ENCODE measurements at places on chromosomes 13 and 19.

DNA sequence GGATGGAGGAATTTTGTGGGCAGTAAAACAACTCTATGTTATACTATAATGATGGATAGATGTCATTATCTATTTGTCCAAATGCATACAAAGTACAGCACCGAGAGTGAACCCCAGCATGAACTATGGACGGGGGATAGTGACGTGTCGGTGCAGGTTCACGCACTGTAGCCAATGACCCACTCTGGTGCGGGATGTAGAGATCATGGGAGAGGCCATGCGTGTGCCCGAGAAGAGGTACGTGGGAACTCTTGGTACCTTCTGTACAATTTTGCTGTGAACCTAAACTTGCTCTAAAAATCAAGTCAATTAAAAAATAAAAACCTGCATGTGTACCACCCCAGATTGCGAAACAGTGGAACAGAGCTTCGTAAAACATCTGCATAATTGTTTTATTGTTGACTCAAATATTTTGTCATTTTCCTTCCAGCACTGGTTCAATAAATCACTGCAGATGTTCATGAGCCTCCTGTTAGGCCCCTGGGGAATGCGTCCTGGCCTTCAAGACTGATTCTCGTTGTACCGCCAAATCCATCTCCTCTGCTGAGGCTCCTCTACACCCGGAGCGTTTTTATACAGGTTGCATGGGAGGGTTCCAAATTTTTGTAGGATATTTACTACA lies 30.9 kb downstream of the COL4A1 start:
- DNase-seq, result no peak

- DNase-seq, result no peak
Measured at GRCh38 chr19:15461694-15462093, 2.6 kb downstream of the RASAL3 start.

DNA sequence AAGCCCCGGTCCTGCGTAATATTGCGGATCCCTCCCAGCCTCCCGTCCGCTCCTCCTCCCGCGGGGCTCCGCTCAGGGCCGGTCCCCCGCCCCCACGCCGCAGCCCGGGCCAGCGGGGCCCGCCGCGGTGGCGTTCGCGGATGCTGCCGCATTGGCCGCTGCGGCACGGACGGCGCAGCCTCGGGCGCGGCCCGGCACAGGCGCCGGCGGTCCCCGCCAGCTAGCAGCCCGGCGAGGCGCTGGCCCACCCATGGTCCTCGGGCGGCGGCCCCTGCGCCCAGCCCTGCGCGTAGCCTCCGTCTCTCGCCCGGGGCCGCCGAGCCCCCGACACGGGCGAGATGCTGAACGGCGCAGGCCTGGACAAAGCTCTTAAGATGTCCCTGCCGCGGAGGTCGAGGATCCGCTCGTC lies at the start of gene ATP8A2:
Gene ATP8A2, plus strand, starts transcription at position 100 of the 409 bp plus-strand sequence. Its CDS starts 239 bp downstream, at position 339.
- no peak for DNase-seq

GRCh38 chr19:33429891-33430673 lies 56.6 kb downstream of the CEBPG start:
- no peak for DNase-seq

- no peak for DNase-seq
Measured at GRCh38 chr19:46755077-46755852, 9.0 kb upstream of the STRN4 start.

DNA sequence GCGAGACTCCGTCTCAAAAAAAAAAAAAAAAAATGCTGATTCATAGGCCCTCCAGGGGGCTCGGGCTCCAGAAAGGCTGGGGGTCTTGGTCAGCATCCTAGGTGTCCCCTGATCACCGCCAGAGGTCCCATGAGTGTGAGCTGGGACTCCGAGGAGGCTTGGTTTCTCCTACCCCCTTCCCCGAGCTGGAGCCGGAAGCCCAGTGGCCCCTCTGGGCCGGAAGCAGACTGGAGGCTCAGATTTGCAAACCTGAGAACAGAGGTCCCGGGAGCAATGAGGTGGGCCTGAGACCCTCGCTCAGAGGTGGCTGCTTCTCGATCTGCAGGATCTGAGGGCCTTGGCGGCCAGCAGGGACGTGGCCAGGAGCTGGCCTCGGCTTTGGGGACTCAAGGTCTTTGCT lies 41.5 kb downstream of the EFNA2 start:
- no peak for DNase-seq

- DNase-seq, result no peak
Measured at GRCh38 chr13:112376050-112376681, at the start of gene SPACA7. Gene SPACA7 (plus strand): TSS chr13:112376355. CDS start chr13:112376386, 31 bp downstream.

DNA sequence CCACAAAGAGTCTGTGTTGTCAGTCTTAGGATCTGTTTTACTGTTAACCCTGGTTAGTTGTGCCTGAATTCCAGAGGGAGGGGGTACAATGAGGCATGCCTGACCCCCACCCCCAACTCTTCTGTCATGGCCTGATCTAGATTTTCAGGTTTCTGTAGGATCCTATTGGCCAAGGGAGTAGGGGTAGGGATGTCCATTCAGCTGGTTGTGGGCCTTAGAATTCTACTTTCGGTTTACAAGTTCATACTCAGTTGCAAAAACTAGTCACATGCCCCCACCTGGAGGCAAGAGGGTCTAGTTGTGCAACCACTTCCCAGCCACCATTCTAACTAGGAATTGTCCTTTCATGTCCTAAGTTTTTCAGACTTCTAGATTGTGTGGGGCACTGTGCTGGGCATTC lies 94.3 kb upstream of the MBNL2 start:
- no peak for DNase-seq

DNA sequence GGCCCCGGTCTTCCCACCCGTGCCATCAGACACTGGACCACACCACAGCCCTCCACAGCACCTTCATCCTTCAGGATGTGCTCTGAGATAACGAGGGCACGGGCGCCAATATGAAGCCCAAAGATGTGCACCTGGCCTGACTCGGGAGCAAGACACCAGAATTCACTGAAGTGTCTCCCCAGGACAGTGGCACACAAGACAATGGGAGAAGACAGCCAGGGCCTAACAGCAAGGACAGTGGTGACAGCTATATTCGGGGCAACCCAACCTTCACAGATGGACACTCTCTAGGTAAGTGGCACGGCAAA lies 7.2 kb downstream of the DDX39A start:
- no peak for DNase-seq

DNA sequence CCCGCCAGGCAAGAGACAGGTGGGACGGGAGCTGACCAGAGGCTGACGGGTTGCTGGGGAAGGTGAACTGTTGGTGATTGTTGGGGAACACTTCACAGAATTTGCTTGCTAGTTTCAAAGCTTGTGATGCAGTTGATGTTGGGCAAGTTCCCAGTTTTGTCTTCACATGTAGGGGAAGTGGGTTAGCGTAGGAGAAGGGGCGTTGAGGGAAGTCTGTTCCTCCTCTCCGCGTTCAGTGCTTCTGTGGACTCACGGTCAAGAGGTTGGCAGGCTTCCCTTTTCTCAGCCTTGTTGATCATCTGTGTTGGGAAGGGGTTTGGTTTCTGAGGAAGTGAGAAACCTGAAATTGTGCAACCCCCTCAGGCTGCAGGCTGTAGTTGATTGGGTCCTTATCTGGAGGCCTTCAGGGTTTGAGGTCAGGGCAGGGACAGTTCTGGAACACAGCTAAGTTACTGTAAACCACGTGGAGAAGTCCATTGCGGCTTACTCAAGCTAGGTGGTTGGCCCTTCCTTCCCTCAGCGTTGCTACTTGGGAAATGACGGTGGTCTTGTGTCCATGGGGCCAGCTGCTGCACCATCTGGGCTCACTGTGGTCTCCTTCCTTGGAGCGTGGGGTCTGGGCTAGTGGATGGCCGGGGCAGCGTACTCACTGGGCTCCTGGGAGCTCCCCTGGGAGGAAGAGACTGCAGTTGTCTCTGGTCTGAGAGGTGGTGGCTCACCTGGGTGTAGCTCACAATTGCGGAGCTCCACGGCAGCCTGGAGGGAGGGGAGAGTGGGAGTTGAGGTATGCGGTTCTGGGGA lies 7.5 kb downstream of the RPS9 start:
- DNase-seq, result peak; percentile 73

DNA sequence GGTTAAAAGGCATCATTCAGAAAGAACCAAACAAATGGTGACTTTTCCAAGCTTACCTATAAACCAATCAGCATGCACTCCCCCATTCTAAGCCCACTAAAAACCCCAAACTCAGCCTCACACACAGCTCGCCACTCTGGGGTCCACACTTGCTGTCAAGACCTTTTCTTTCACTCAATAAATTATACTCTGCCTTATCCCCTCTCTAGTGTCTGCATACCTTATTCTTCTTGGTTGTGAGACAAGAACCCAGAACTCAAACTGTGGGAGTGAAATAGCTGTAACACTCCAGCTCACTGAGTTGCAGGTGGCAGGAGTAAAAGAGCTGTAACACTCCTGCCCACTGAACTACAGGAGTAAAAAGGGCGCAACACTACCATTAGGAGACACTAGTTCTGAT lies 559.0 kb downstream of the TBC1D4 start:
- no peak for DNase-seq

- DNase-seq, result no peak
Measured at GRCh38 chr13:56907766-56908165, 233.0 kb upstream of the PRR20A start.

- no peak for DNase-seq
Measured at GRCh38 chr19:36398571-36398970, 19.6 kb upstream of the ZFP14 start.

DNA sequence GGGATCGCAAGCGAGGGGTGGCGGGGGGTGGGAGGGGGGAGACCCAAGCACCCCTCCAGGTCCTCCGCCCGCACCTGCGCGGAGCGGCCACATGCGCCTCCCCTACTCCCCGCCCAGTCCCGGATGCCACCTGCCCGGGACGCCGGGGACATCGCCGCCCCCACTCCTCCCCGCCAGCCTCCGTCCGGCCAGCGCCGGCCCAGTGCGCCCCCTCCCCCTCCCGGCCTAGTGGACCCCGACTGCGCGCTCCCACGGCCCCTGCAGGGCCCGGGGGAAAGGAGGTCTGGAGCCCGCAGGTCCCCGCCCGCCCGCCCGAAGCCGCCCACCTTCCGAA lies 263 bp downstream of the RHPN2 start:
- DNase-seq, result no peak

DNA sequence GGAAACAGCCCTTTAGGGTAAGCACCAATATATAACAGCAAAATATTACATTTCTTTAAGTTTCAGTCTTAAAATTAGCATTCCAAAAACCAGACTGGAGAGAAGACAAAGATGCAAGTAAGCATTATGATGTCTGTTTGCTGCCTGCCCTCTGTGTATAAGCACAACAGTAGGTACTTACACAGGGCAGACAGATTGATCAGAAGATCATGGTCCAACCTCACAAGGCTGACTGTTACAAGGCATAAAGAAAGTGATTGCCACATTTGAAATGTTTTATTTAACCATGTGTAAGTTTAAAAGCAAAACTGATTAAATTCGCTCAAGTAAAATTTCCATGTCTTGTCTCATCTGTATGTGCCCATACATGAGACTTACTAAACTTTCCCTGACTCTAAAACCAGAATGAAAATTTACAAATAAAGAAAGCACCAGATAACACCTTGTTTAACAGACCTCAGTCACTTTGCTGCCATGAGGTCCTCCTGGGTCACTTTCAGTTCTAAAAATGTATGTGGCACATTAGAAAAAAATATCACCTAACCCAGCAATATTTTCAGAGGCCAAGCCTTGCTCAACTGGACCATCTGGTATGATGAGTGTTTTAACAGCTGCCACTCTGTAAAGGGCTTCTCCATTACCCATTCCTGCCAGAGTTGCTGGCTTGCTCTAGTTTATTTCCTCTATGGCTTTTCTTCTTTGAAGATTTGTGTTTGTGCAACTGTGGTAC lies 297.0 kb downstream of the RBM26 start:
- no peak for DNase-seq

DNA sequence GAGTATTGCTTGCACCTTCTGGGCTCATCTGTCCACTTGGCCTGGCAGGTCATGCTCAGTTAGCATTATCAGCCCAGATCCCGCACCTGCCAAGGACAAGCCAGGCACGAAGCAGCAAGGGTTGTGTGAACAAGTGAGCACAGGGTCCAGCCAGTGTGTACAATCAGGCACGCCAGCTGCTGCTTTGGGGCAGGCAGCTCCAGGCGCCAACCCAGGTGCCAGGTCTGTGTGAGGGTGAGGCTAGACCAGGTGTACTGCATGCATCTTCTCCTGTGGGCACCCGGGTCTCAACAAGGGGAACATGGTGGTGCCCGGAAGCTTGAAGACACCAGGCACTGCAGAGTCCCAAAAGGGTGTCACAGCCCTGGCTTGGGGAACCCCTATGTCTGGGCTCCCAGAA lies 1446.8 kb downstream of the PCDH9 start:
- no peak for DNase-seq

GRCh38 chr13:46593398-46593797 lies 40.4 kb downstream of the LRCH1 start:
- no peak for DNase-seq

DNA sequence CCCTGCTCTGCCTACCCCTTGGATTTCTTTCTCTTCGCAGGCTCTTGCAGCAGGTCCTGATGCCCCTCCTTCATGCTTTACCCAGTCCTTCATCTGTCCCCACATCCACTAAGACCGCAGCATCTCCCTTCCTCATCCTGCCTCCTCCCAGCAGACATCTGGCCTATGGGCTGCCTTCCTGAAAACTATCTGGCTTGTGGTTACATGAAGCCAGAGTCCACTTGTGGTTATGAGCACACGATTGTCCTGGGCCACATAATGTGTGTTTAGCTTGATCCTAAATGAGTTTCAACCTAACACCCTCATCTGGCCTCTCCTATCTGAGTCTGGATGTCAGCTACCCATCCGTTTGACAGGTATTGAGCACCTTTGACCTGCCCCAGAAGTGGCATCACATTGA lies 5.5 kb upstream of the ZNF175 start:
- no peak for DNase-seq

- no peak for DNase-seq
Measured at GRCh38 chr13:91142572-91142971, 204.9 kb upstream of the MIR17HG start.

DNA sequence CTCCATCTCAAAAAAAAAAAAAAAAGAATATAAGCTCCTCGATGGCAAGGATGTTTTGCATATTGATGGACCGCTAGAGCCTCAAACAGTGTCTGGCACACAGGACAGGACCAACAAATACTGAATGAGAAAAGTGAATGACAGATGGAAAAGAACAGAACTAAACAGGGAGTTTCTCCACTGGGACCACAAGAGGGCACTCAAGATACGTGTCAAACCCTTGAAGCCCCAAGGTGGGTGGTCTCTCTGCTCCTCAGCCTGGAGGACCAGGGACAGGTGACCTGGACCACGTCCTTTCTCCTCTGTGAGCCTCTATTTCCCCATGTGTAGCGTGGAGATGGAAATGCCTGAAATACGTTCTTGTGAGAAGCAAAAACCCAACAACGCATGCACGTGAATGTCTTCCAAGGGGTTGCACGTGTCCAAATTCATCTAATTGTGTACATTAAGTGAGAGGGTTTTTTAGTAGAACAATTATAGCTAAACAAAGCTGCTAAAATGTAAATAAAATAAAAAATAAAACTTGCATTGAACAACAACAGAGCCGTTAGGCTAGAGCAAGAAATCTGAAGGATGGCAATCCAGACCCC lies 5.7 kb upstream of the CDC42EP5 start:
- DNase-seq, result peak; percentile 35

- DNase-seq, result no peak
Measured at GRCh38 chr13:37074703-37075102, 15.2 kb upstream of the SUPT20H start.

DNA sequence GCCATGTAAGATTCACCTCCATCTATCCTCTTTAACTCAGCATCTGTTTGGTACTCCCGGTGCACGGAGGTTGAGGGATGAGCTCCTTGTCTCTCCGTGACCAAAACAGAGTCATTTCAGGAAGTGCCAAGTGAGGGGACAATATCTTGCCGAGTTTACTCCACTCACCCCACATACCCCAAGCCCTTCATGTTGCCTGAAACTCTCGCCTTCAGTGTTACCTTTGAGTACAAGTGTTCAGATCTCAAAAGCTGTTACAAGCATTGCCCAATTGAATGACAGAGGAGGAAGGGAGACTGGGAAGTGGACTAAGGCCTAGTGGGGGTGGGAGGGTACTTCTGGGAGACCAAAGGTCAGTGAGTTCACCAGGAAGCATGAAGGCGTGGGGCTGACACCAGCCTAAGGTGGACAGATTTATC lies 6.0 kb upstream of the SIGLEC12 start:
- no peak for DNase-seq
